ENCODE measurements at places on chromosomes 6 and 20.
A peak's percentile ranks its signal among the peaks of the same experiment; 100 is the strongest.

- no peak for DNase-seq
Measured at GRCh38 chr6:255751-256083, 36.6 kb upstream of the DUSP22 start.

DNA sequence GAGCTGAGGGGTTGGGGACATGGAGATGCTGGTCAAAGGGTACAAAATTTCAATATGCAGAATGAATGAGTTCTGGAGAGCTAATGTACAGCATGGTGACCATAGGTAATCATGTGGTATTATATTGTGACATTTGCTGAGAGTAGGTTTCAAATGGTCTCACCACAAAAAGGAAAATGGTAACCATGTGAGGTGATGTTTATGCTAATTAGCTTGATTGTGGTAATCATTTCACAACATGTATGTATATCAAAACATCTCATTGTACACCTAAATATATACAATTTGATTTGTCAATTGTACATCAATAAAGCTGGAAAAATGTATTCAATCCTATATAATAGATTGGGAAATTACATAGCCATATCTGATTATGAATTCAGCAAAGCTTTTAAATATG, 29.5 kb upstream of the TMEM14A start:
- no peak for DNase-seq

GRCh38 chr6:16670617-16671051, 90.6 kb downstream of the ATXN1 start:
- peak; percentile 75 for DNase-seq

- DNase-seq: no peak
Measured at GRCh38 chr20:6489361-6490171, 277.9 kb upstream of the BMP2 start.

GRCh38 chr6:37699138-37699766, 1.6 kb upstream of the MDGA1 start:
- no peak for DNase-seq

GRCh38 chr6:154086510-154086909, 47.5 kb downstream of the OPRM1 start:
- DNase-seq: no peak

GRCh38 chr6:31740397-31741223, 805 bp downstream of the MSH5 start:
- DNase-seq: peak; percentile 44

DNA sequence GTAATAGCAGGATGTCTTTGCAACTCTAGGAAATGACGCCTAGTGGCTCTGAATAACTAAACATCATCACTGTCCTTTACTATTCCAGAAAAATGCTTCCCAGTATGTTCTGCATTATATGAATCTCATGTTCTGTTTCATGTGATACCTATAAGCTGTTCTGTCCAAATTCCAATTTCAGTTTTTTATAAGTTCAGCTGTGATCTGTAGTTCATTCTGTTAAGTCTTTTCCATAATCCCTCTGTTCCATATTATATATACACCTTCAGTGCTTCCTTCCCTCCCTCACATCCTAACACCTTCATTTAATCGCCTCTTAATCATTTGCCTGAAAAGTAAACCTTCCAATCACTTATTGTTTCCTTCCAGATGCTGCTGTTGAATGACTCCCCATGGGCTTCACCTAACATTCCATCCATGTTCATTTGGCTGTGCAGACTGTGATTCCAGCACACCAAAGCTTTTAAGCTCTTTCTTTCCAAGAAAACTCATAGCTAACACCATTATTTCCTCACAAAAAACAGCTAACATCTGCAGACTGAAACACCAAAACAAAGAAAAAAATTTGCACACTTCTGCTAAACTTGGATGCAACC, 18.6 kb downstream of the HMGCLL1 start:
- no peak for DNase-seq

DNA sequence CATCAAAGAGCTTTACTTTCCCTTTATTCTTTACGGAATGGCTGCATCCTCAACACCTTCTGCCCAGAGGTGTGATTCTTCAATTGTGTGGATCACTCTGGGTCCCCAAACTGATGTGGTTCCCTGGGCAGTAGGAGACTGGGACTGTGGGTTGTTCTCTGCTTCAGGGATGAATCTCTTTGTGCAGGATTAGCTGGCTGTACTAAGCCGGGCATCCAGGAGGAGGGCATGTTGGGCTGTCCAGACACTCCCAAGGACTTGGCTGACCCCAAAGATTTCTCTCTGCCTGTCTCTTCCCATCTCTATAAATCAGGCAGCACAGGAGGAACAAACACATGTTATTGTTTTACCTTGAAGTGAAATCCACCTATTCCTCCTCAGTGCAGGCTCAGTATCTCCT, 15.3 kb downstream of the FARS2 start:
- DNase-seq: no peak

- no peak for DNase-seq
Measured at GRCh38 chr6:139747154-139747553, 372.7 kb upstream of the CITED2 start.

- DNase-seq: no peak
Measured at GRCh38 chr6:424741-425417, 33.3 kb downstream of the IRF4 start.

- peak; percentile 74 for DNase-seq
Measured at GRCh38 chr6:45445749-45446549, 68.2 kb upstream of the SUPT3H start.

GRCh38 chr6:127376685-127377084, 33.3 kb upstream of the ECHDC1 start:
- DNase-seq: no peak

DNA sequence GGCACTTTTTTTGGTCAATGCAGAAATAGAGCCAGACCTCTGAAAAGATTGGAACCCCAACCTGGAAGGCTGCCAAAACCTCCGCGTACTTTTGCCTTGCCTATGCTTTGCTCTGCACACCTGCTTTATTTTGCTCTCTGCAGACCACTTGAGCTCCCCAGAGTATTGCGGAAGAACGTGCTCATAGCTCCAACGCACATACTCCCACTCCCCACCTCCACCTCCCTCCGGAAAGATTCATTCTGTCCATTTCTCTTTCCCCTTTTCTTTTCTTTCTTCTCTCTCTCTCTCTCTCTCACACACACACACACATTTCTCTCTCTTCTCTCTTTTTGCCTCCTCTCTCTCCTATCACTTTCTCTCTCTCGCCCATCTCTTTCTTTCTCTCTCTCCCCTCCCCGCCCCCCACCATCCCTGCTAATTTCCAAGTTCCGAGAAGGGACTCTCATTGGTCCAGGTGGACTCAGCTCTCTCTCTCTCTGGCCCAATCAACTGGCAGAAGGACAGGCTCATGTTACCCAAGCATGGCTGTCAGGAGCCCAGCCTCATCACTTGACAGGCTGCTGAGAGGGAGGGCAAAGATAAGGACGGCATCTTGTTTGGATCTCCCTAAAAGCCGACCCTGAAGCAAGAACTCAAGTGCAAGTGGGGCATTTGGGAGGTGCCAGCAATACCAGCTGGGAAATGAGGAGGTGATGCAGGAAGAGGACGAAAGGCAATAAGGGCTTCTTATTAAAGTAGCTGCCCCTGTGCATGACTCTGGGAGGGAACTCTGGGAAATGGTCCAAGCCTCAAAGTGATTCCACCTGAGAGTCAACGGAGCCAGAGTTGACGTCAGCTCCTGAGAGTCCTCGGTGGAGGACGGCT, 246.1 kb downstream of the LY86 start:
- DNase-seq: no peak

DNA sequence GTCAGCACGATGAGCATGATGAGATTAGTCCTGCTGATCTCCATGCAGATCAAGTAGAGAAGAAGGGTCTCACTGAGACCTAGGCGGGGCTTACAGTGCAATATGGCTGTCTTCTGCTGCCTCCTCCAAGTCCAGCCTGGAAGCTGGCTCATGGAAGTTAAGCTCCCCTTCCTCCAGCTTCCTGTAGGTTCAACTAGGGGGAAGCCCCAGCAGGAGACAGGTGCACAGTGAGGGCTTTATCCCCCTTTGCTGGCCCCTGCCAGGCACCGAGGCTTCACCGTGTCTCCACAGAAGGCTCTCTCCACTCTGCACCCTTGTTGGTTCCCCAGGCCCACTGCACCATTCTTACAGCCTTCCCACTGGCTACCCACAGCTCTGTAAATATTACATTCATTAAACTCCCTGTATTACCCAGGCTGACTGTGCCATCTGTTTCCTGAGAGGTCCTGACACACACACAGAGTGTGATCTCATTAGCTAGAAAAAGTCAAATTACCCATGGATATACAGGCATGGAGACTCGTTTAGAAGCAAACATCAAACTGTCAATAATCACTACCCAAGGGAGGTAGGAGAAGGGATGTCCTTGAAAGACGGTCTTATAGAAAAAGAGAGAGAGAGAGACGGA, 90.4 kb downstream of the SLC2A10 start:
- DNase-seq: no peak

GRCh38 chr20:55790178-55790577, 215.1 kb downstream of the CBLN4 start:
- DNase-seq: no peak

DNA sequence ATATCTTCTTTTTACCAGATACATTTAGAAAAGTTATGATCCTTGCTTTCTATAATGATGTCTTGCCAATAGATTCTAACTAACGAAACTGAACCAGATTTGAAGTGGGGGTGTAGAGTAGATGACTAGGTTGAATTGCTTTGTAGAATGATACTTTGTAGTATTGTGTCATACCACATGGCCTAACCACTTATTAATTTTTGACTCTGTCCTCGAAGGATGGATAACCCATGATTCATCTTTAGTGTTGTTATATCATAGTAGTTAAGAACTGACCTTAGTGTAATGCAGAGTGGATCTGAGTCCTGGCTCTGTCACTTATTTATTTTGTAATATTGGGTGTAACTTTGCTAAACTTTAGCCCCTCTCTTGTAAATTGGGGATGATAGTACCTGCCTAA, 4.5 kb downstream of the PHF3 start:
- DNase-seq: no peak

- peak; percentile 36 for DNase-seq
Measured at GRCh38 chr20:56893226-56893917, 264.3 kb downstream of the TFAP2C start.

DNA sequence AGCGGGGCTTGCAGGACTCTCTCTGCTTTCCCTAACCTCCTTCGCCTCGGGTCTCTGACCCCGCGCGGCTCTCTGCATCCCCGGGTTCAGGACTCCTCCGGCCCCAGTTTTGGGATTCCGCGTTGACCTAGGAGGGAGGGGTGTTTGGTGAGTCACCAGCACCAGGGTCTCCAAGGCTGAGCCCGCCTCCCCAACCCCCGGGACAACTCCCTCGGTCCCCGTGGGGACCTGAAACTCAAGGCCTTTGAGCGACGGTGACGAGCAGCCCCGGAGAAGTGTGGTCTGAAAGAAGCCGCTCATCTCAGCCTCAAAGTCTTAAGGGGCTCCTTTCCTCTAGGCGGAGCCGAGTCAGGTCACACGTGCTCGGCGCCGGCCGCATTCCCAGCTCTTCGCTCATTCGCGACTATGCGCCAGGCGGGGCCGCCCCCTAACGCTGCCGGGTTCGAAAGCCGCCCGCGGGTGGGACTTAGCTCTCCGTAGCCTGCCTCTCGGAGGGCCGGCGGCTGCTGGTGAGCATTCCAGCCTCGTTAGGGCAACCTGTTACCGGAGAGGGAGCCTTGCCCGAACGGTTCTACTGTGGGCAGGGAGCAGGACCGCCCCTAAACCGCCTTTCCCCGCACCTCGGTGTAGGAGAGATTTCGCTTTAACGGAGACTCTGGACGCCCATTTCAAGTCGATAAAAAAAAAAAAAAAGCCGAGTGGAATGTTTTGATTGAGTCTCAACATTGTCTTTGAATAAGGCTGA, 3.0 kb upstream of the PRDM13 start:
- no peak for DNase-seq

DNA sequence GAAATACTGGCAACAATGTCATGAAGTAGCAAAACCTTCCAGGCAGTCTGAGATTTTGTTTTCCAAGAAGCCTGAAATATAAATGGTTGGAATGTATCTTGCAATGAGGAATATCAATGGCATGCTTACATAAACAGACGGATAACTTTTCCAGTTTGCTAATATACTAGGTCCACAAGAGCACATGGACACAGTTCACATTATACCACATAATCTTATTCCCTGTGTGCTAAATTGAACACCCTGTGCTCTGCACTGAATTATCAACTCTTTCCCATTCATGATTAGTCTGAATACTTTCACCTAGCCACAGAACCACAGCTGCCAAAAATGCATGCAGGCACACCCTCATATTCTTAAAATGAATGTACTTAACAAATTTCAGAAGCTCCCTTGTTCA, 274.3 kb downstream of the COL12A1 start:
- DNase-seq: no peak

DNA sequence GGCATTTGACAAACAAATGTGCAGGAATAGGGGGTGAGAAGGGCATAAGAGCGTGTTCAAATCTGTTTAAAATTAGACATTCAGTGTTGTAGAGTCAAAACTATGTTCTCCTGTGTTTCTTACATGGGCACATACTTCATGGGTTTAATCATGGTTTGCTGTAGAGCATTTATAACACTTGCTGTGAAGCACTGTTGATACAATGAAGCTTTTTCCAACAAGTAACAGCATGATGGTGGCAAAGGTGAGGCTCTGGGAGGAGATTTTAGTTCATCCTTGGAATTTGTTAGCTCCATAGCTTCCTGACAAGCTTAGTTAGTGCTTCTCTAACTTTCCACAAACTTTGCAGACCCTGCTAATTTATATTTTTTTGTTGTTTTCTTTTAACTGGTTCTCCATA, 900.7 kb downstream of the TFAP2A start:
- DNase-seq: no peak

DNA sequence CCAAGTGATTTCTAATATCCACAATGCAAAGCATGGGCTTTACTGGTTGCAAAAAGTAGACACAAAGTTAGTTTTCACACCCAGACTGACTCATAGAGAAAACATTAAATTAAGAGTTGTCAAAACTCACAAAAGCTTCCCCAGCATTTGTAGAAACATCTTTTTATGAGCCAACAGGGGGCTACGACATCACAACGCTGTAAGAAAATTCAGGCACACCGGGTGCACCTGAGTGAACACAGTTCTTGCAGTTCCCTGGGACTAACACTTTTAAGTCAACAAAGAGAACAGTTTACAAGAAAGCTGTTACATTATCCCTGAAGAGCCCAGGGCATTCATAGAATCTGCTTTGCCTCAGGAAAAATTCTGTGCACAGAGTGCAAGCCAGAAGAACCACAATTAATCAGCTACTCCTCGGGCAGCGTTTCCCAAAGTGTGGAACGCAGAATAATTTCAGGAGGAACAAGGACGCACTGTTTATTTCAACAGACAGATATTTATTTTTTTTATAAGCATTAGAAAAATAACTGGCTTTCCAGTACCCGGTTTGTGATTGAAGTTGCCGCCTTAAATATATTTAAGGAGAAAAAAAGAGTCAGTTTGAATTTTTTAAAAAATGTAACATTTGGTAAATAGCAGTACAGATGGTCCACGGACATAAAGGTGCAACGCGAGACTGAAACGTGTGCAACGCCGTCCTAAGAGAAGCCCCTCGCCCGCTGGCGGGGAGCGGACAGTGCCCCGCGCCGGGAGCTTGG, 1.2 kb downstream of the NCOA5 start:
- peak; percentile 37 for DNase-seq

DNA sequence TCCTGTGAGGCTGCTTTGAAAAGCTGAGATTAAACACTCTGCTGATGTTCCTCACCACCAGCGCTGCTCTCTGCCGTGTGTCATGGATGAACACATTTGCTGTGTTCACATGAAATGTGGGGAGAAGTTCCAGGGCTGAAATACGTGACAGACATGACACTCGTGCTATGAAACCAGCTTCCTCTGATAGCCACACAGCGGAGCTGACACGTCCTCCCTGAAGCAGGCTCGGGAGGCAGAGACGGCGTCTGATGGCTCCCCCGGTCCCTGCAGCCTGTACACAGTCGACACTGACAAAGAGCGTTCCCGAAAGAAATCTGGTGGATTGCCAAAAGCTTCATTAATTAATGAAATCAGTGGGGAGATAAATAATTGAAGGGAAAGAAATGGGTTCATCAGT, 17.5 kb downstream of the AGPAT4 start:
- no peak for DNase-seq
